ENCODE measurements at places on chromosomes 6 and 20. TPM values are rescaled to one million over a fixed set of nuclear protein-coding genes. Genes with fewer than 3 reads are reported as not detected.

HLA-G gene
- 1.3 TPM for total RNA-seq

DNA sequence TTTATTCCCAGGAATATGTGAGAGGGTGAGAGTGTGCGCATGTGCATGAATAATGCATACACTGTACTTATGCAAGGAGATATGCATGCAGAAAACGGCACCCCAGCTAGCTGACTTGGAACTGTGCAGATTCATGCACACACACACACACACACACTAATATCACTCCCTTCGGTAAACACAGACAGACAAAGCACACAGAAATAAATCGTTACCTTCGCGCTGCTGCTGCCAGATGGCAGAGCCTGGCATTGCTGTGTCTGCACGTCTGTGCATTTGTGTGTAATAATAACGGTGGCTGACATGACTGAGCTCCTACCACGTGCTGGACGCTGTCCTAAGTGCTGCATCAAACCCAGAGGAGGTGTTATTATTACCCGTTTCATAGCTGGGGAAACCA, 36.8 kb downstream of the PREX1 start:
- H3K4me1 ChIP-seq: peaks cover 64% of the 10 kb centered on the region
- peaks cover 26% of the 10 kb centered on the region for H3K36me3 ChIP-seq
- H3K27me3 ChIP-seq: no peaks in the 10 kb centered on the region
- no peak overlapping the region for H3K4me3 ChIP-seq

DNA sequence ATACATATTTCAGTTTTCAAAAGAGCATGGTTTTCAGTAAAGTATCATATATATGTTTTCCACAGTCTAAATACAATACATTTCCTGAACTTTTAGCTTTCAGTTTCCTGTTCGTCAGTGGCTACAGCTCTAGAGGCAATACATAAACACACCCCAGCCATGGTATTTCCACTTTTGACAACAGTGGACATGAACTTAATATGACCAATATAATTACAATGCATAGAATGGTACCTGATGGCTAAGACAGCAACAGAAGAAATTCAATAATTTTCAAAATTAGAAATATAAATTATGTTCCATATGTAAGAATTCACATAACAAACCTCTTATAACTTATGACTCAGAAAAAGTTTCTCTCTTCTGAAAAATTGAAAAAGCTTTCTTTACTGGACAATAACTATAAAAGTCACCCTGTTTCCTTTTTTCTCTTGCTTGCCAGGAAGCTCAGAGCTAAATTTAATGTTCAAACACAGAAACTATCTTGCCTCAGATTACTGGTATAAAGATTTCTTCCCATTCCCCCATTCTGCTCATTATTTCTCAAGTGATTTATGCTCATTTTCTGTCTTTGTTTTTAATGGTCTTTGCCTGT, 19.2 kb downstream of the FKBP5 start:
- H3K27ac ChIP-seq: peak overlapping the region; percentile 88
- H3K4me3 ChIP-seq: peak overlapping the region; percentile 74
- peaks cover 53% of the 10 kb centered on the region for H3K4me1 ChIP-seq
- DNase-seq: peak; percentile 28
- peaks cover 15% of the 10 kb centered on the region for H3K36me3 ChIP-seq

DNA sequence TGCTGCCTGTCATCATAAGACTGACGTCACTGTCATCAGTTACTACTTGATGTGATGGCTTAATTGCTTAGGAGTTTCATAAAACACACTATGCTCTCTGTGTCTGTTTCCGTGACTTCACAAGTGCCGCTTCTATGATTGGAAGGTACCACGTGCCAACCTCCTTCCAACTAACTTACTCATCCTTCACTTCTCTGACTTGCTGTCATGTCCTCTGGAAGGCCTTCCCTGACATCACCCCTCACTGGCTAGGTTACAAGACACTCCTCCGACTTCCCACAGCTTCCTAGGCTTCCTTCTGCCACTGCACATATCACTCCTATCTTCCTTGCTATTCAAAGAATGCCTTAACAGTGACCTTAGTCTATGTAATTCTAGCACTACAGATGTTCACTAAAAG, 20.4 kb downstream of the SERINC3 start:
- peaks cover 3% of the 10 kb centered on the region for H3K4me1 ChIP-seq
- no peaks in the 10 kb centered on the region for H3K27me3 ChIP-seq
- H3K36me3 ChIP-seq: peaks cover 61% of the 10 kb centered on the region
- H3K4me3 ChIP-seq: no peak overlapping the region
- no peak for DNase-seq
- H3K27ac ChIP-seq: no peak overlapping the region

DNA sequence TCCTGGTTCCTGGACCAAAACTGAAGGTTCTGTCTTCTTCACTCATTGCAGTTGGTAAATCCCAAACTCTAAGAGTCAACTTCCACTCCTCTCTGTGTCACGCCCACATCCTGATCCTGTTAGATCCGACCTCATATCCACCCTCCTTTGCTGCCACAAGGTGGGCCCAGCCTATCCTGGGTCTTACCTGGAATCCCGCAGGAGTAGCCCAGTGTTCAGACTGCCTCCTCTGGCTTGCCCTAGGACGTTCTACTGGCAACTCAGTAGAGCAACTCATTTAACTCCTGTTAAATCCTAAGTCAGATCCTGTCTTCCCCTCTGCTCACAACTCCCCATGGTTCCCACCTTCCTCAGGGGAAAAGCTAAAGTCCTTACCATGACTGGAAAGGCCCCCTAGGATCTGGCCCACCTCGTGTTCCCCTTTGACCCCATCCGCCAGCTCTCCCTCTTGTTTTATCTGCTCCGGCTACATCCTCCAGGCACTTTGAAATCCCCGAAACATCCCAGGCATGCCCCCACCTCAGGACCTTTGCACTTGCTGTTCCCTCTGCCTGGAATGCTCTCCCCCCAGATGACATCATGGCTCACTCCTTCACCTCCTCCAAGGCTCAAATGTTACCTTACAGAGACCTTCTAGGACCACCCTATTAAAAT, 43.9 kb downstream of the TFEB start:
- no peaks in the 10 kb centered on the region for H3K36me3 ChIP-seq
- no peak overlapping the region for H3K4me3 ChIP-seq
- no peak overlapping the region for H3K27ac ChIP-seq
- DNase-seq: no peak
- no peaks in the 10 kb centered on the region for H3K27me3 ChIP-seq

OR2J3 gene
- not detected for total RNA-seq

MOXD1 gene
- total RNA-seq: not detected

DNA sequence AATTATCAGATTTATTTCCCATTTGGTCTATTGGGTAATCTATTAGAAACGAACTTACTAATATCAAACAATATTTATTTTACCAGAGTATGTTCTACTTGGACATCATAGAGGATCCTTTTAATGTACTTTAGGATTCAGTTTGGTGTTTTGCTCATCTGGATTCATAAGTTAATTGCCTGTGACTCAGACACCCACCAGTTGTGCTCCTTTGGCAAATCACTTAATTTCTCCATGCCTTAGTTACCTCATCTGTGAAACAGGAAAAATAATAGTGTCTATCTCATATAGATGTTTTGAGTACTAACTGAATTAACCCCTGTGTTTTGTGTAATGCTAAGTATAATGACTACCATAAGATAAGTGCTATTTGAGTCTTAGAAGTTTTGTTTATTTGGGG, 292.1 kb downstream of the LAMA2 start:
- no peak overlapping the region for H3K4me3 ChIP-seq
- H3K36me3 ChIP-seq: no peaks in the 10 kb centered on the region
- H3K27ac ChIP-seq: no peak overlapping the region
- H3K4me1 ChIP-seq: no peaks in the 10 kb centered on the region

BTNL2 gene
- not detected for total RNA-seq

DNA sequence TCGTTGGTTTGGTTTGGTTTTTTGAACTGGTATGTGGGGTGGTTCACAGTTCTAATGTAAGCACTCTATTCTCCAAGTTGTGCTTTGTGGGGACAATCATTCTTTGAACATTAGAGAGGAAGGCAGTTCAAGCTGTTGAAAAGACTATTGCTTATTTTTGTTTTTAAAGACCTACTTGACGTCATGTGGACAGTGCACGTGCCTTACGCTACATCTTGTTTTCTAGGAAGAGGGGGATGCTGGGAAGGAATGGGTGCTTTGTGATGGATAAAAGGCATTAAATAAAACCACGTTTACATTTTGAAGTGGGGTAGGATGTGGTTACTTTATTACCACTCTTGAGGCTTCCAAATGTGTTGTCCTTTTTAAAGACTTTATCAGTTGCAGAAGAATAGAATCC, 168.0 kb downstream of the ZMYND8 start:
- no peaks in the 10 kb centered on the region for H3K36me3 ChIP-seq
- H3K27ac ChIP-seq: no peak overlapping the region
- H3K27me3 ChIP-seq: peaks cover 14% of the 10 kb centered on the region
- peaks cover 18% of the 10 kb centered on the region for H3K4me1 ChIP-seq
- DNase-seq: no peak

Data from activated CD4-positive, alpha-beta T cell treated with anti-CD3 and anti-CD28 coated beads, Interleukin-2, amount 10 ng/mL, durations not matched to agents 7 days and 5 days (primary cell).